ENCODE measurements at places on chromosomes 1 and 21. TPM values are rescaled to one million over a fixed set of nuclear protein-coding genes. Genes with fewer than 3 reads are reported as not detected.

Gene LCE3D
- total RNA-seq = not detected

Gene REN
- total RNA-seq = not detected

Gene HUNK
- not detected for total RNA-seq

DNA sequence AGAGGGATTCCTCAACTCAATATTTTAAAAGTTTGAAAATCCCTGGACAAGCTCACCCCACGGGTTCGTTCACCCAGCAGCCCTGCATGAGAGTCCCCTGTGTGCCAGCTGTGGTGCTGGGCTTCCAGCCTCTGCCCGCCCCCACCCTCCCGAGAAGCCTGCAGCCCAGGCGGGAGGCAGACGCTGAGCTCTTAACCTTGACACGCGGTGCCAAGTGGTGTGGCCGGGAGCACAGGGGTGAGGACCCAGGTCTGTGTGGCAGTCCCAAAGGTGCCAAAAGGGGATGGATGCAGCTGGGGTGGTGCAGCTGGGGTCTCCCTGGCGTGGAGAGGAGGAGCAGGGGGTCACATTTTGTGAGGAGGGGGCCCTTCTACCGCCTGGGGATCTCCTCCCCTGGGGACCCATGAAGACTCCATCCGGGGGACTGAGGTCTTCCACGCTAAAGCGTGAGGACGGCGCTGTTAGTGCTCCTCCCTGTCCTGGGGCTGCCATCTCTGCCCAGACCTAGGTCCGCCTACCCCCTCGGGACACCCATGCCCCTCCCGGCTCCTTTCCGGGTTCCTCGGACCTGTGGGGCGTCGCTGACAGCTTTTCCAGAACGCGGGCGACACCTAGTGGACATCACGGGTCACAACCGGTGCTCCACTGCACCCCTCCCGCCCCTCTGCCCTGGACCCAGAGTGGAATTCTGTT lies 12.9 kb downstream of the PLA2G2F start:
- H3K4me3 ChIP-seq = peak overlapping the region; percentile 32
- H3K4me1 ChIP-seq = peaks cover 11% of the 10 kb centered on the region
- no peaks in the 10 kb centered on the region for H3K27me3 ChIP-seq
- DNase-seq = peak; percentile 60

DNA sequence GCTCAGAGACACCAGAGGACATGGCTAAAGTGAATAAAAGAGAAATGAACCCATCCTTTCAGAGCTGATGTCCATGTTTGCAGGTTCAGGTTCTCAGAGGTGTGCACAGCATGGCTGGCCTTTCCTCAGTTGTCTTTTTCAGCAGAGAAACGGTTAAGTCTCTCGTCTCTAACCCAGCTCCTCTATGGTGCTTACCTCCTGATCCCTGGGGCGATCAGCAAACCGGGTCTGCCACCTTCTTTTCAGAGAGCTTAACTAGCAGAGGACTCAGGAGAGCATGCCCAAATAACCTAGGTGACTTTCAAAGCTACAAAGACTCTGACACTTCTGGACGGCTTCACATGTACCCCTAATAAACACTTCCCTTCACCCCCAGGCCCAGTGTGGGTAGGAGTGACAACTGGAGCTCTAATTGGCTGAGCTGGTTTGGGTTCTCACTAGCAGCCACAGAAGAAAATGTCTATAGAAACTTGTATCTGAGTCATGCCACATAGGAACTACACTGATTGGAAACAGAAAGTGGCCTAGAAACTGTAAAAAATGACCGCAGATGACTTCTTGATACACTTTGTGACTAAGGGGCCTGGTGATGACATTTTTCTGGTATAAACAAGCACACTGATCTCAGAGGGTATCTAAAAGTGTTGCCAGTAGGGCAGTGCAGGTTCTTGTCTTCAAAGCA lies at the start of gene AIM2:
AIM2 (minus strand) TSS at position 329 of the 682 bp plus-strand sequence. CDS start 3,267 bp downstream, outside the sequence.
- DNase-seq = peak; percentile 88
- peaks cover 19% of the 10 kb centered on the region for H3K4me1 ChIP-seq
- H3K27me3 ChIP-seq = no peaks in the 10 kb centered on the region
- H3K36me3 ChIP-seq = no peaks in the 10 kb centered on the region
- peak within 1 kb of the TSS; percentile 91 for H3K27ac ChIP-seq

Gene POGZ
- total RNA-seq = 141 TPM

- H3K27ac ChIP-seq = no peak overlapping the region
- H3K4me1 ChIP-seq = no peaks in the 10 kb centered on the region
- H3K36me3 ChIP-seq = no peaks in the 10 kb centered on the region
- no peak for DNase-seq
- H3K4me3 ChIP-seq = no peak overlapping the region
These were observed 76.4 kb downstream of the HS2ST1 start for GRCh38 chr1:86990826-86991225.

- H3K36me3 ChIP-seq = no peaks in the 10 kb centered on the region
- H3K4me3 ChIP-seq = no peak overlapping the region
- H3K4me1 ChIP-seq = no peaks in the 10 kb centered on the region
- DNase-seq = no peak
These were observed 141.3 kb upstream of the NCAM2 start for GRCh38 chr21:20856926-20857325.

GRCh38 chr1:221907166-221907932 lies 165.5 kb upstream of the DUSP10 start:
- no peak overlapping the region for H3K27ac ChIP-seq
- H3K4me3 ChIP-seq = no peak overlapping the region
- DNase-seq = no peak
- no peaks in the 10 kb centered on the region for H3K4me1 ChIP-seq
- H3K36me3 ChIP-seq = no peaks in the 10 kb centered on the region
- no peaks in the 10 kb centered on the region for H3K27me3 ChIP-seq

GRCh38 chr21:38913120-38913892 lies 107.6 kb downstream of the ETS2 start:
- no peaks in the 10 kb centered on the region for H3K27me3 ChIP-seq
- no peak overlapping the region for H3K4me3 ChIP-seq
- no peaks in the 10 kb centered on the region for H3K4me1 ChIP-seq
- no peaks in the 10 kb centered on the region for H3K36me3 ChIP-seq
- no peak for DNase-seq

- H3K4me1 ChIP-seq = no peaks in the 10 kb centered on the region
- no peaks in the 10 kb centered on the region for H3K36me3 ChIP-seq
- H3K4me3 ChIP-seq = no peak overlapping the region
- H3K27ac ChIP-seq = no peak overlapping the region
These were observed 7.2 kb upstream of the GNG12 start for GRCh38 chr1:67840449-67840848.

Gene MEF2D
- 186 TPM for total RNA-seq

- H3K4me1 ChIP-seq = no peaks in the 10 kb centered on the region
- H3K27ac ChIP-seq = no peak overlapping the region
- H3K4me3 ChIP-seq = no peak overlapping the region
- H3K36me3 ChIP-seq = no peaks in the 10 kb centered on the region
- H3K27me3 ChIP-seq = no peaks in the 10 kb centered on the region
These were observed 299.2 kb downstream of the SRGAP2C start for GRCh38 chr1:121483961-121484424.

Gene GPR61
- total RNA-seq = 0.20 TPM

- DNase-seq = no peak
- no peaks in the 10 kb centered on the region for H3K4me1 ChIP-seq
- no peak overlapping the region for H3K27ac ChIP-seq
- no peaks in the 10 kb centered on the region for H3K27me3 ChIP-seq
These were observed 20.5 kb upstream of the TENT5B start for GRCh38 chr1:27033043-27033746.

- peak overlapping the region; percentile 100 for H3K4me3 ChIP-seq
- no peaks in the 10 kb centered on the region for H3K27me3 ChIP-seq
- peak; percentile 72 for DNase-seq
- H3K36me3 ChIP-seq = no peaks in the 10 kb centered on the region
These were observed 2.3 kb upstream of the RUNX1 start for GRCh38 chr21:35051287-35051818.

GRCh38 chr1:95620076-95620475 lies 386.1 kb downstream of the RWDD3 start:
- no peak for DNase-seq
- no peak overlapping the region for H3K27ac ChIP-seq
- H3K4me1 ChIP-seq = no peaks in the 10 kb centered on the region

Gene TAS1R3
- 2.0 TPM for total RNA-seq

Gene MCOLN2
- total RNA-seq = 6.4 TPM

Gene HES4
- 25.9 TPM for total RNA-seq

DNA sequence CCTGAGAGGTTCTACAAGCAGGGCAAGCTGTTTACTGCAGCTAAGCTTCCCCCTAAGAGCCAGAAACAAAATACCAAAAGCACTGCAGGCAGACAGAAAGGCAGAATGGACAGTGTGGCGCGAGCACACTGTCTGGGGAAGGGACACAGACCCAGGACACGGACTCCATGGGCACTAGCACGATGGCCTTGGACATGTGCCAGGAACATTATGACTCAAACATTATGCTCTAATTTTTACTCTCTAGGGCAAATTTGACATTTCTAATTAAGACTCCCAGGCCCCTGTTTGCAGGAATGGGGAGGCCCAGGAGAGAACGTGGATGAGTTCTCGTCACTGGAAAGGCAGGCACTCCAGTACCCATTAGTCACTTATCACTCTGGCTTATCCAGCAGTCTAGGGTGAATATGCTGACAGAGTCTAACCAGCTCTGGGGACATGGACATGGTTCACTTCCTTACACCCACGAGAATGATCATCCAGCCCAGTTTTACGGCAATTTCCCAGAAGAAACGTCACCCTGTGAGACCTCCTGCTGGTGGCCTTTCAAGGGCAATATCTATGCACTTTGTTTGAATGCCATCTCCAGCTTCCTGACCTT lies 45.1 kb downstream of the CAPN8 start:
- H3K27me3 ChIP-seq = no peaks in the 10 kb centered on the region
- DNase-seq = no peak
- H3K27ac ChIP-seq = no peak overlapping the region
- H3K4me3 ChIP-seq = no peak overlapping the region

Gene GFI1
- 3.0 TPM for total RNA-seq

- H3K36me3 ChIP-seq = no peaks in the 10 kb centered on the region
- no peaks in the 10 kb centered on the region for H3K27me3 ChIP-seq
- H3K4me1 ChIP-seq = no peaks in the 10 kb centered on the region
- no peak overlapping the region for H3K27ac ChIP-seq
These were observed 95.7 kb upstream of the NCAM2 start for GRCh38 chr21:20902511-20902910.

GRCh38 chr1:157202331-157202730 lies 64.1 kb upstream of the ETV3 start:
- peaks cover 2% of the 10 kb centered on the region for H3K27me3 ChIP-seq
- H3K27ac ChIP-seq = no peak overlapping the region
- H3K4me3 ChIP-seq = no peak overlapping the region
- no peaks in the 10 kb centered on the region for H3K4me1 ChIP-seq
- no peak for DNase-seq

- H3K4me3 ChIP-seq = no peak overlapping the region
- H3K4me1 ChIP-seq = no peaks in the 10 kb centered on the region
- no peaks in the 10 kb centered on the region for H3K27me3 ChIP-seq
- no peaks in the 10 kb centered on the region for H3K36me3 ChIP-seq
These were observed 65.6 kb upstream of the PLA2G4A start for GRCh38 chr1:186763107-186763506.

DNA sequence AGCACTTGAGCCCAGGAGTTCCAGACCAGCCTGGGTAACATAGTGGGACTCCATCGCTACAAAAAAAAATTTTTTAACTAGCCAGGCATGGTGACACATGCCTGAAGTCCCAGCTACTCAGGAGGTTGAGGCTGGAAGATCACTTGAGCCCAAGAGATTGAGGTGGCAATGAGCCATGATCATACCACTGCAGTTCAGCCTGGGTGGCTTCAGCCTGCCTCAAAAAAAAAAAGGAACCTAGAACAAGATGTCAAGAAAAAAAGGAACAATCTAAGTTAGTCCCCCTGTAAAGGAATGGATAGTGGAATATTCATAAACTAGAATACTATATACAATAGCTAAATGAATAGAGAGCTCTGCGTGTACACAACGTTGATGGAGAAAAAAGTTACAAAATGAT lies 14.4 kb downstream of the NSL1 start:
- no peak overlapping the region for H3K27ac ChIP-seq
- H3K4me1 ChIP-seq = no peaks in the 10 kb centered on the region
- H3K36me3 ChIP-seq = peaks cover 6% of the 10 kb centered on the region

GRCh38 chr1:107897438-107898345 lies 67.3 kb downstream of the VAV3 start:
- peak; percentile 2 for DNase-seq
- peak overlapping the region; percentile 68 for H3K27ac ChIP-seq
- peak overlapping the region; percentile 55 for H3K4me3 ChIP-seq
- no peaks in the 10 kb centered on the region for H3K27me3 ChIP-seq

DNA sequence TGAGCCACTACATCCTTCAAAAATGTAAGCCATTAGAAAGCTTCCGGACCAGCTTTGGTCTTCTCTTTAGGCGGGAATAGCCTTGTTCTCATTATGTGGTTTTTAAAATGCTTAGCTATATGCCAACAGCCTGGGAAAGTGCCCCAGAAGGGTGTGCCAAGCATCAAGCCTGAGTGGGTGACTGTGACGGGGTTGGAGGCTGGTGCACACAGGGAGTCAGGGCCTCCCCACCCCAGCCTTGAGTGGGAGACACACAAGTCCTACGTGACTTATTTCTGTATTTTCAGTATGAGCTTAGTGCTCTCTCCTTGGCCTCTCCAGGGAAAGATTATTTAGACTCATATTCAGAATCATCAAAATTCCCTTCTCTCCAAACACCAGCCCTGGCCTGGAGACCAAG lies 9.8 kb downstream of the UBASH3A start:
- H3K36me3 ChIP-seq = peaks cover 76% of the 10 kb centered on the region
- peak overlapping the region; percentile 96 for H3K27ac ChIP-seq
- no peaks in the 10 kb centered on the region for H3K27me3 ChIP-seq
- peaks cover 76% of the 10 kb centered on the region for H3K4me1 ChIP-seq
- DNase-seq = no peak

DNA sequence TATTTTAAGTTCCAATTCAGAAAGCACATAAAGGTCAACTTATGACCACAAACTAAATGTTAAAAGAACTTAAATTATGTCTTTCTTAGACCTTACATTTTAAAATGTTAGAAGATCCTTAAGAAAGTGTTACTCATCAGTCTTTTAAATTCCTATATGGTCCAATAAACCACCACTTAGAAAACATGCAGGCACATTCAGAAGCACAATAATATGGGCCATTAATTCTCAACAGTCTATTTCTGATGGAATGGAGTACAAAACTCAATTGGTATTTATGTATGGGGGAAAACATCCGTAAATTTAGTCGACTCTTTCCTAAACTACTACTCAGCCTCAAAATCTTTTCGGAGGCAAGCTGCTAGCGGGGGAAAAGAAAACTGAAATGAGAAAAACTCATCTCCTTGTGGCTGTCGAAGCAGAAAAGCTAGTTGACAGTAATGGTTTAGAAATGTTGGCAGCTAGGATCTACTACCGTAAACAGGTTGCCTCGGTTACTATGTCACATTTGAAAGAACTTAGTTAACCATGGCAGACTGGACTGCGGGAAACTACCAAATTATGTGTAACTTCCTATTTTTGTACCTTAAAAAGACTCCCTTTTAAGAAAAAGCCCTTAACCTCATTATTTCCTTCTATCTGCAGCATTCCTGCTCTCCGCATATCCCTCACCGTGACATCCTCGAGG lies 1.0 kb downstream of the TRMT1L start:
- peak overlapping the region; percentile 97 for H3K27ac ChIP-seq
- peak overlapping the region; percentile 96 for H3K4me3 ChIP-seq
- H3K4me1 ChIP-seq = peaks cover 54% of the 10 kb centered on the region
- no peaks in the 10 kb centered on the region for H3K27me3 ChIP-seq
- H3K36me3 ChIP-seq = peaks cover 2% of the 10 kb centered on the region
